ENCODE measurements at places on chromosomes 2 and 18.

- no peaks in the 10 kb centered on the region for H3K36me3 ChIP-seq
- H3K4me1 ChIP-seq = peaks cover 4% of the 10 kb centered on the region
- no peak overlapping the region for H3K27ac ChIP-seq
- no peak overlapping the region for H3K4me3 ChIP-seq
- no peak for DNase-seq
These were observed 6.2 kb downstream of the TTC32 start for GRCh38 chr2:19895535-19895934.

DNA sequence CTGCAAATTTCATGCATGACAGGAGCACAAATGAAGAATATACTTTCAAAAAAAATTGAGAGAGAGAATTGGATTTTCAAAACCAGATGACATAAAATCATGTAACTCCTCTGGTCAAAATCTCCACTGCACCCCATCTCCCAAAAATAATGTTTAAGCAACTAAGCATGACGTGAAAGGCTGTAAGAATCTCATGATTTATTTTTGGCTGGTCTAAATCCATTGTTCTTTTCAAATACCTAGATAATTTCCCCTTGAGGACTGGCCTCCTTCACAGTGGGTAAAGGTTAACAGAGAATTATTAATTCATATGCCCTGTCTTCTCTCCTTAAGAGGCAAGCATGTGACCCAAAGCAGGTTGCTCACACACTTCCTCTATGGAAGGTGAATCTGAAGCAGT is 101.5 kb upstream of the CCDC195 start:
- no peaks in the 10 kb centered on the region for H3K4me1 ChIP-seq
- no peaks in the 10 kb centered on the region for H3K27me3 ChIP-seq
- no peak for DNase-seq
- H3K4me3 ChIP-seq = no peak overlapping the region

- H3K4me1 ChIP-seq = no peaks in the 10 kb centered on the region
- H3K27me3 ChIP-seq = no peaks in the 10 kb centered on the region
- H3K27ac ChIP-seq = no peak overlapping the region
These were observed 68.5 kb downstream of the MYO5B start for GRCh38 chr18:50126471-50126870.

GRCh38 chr18:42743373-42744138 is 371.9 kb downstream of the RIT2 start:
- H3K36me3 ChIP-seq = no peaks in the 10 kb centered on the region
- no peaks in the 10 kb centered on the region for H3K4me1 ChIP-seq

- no peak overlapping the region for H3K4me3 ChIP-seq
- H3K4me1 ChIP-seq = no peaks in the 10 kb centered on the region
- no peak for DNase-seq
- no peaks in the 10 kb centered on the region for H3K27me3 ChIP-seq
- no peak overlapping the region for H3K27ac ChIP-seq
These were observed 142.4 kb downstream of the MREG start for GRCh38 chr2:215870986-215871385.

- DNase-seq = no peak
- H3K4me1 ChIP-seq = no peaks in the 10 kb centered on the region
- no peak overlapping the region for H3K27ac ChIP-seq
- no peaks in the 10 kb centered on the region for H3K36me3 ChIP-seq
- no peaks in the 10 kb centered on the region for H3K27me3 ChIP-seq
- no peak overlapping the region for H3K4me3 ChIP-seq
These were observed 148.5 kb downstream of the TXNL1 start for GRCh38 chr18:56489893-56490292.

- no peak overlapping the region for H3K4me3 ChIP-seq
- H3K4me1 ChIP-seq = no peaks in the 10 kb centered on the region
- no peak for DNase-seq
- no peaks in the 10 kb centered on the region for H3K27me3 ChIP-seq
These were observed 85.1 kb upstream of the ATL2 start for GRCh38 chr2:38462121-38462661.

DNA sequence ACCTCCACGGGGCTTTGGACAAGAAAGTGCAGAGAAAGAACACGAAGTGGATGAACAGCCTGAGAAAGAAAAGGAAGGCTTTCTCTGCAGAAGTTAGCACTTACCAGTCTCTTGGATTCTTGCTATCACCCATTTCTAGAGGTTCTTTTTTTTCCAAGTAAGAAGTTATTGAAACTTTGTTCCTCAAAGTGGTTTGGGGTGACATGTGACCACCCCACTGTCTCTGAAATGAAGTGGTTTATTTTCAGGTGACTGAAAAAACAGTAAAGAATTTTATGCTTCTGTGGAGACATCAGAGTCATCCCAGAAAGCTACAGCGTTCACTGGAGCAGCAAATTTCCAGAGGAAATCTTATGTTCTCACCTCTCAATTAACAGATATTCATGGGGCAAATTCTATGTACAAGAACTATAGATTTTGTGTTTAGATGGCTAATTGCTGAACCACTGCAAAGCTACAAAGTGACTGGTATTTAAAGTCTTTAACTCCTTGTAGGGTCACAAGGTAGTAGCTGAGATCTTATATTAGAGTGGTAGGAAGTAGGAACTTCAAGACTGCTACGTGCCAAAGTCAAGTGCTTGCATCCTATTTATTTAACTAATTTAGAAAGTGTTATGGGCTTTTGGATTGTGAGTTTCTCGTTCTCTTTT is 267.5 kb downstream of the TGIF1 start:
- no peaks in the 10 kb centered on the region for H3K36me3 ChIP-seq
- no peak for DNase-seq
- H3K4me1 ChIP-seq = no peaks in the 10 kb centered on the region
- H3K4me3 ChIP-seq = no peak overlapping the region

Measured in esophagus squamous epithelium (tissue), 5 donors.